ENCODE measurements at places on chromosomes 16 and 17. TPM values are rescaled to one million over a fixed set of nuclear protein-coding genes. Genes with fewer than 3 reads are reported as not detected.

DNASE1L2 gene
- total RNA-seq = 0.75 TPM

NPTX1 gene
- total RNA-seq = 9.8 TPM

STH gene
- not detected for total RNA-seq

KRT27 gene
- 0.36 TPM for total RNA-seq

TOM1L1 gene
- total RNA-seq = 69.1 TPM

ARL4D gene
- 7.3 TPM for total RNA-seq

TBX6 gene
- 1.1 TPM for total RNA-seq

TOX3 gene
- total RNA-seq = 47.8 TPM

KRT31 gene
- total RNA-seq = not detected

CLEC10A gene
- total RNA-seq = 4.2 TPM

NME4 gene
- total RNA-seq = 38.4 TPM

NT5M gene
- 1.6 TPM for total RNA-seq

FKBP10 gene
- 10.8 TPM for total RNA-seq

TBC1D3H gene
- not detected for total RNA-seq

MYH1 gene
- total RNA-seq = not detected

KCNAB3 gene
- total RNA-seq = 3.1 TPM

NFE2L1 gene
- 223 TPM for total RNA-seq

MPO gene
- total RNA-seq = not detected

NLRP1 gene
- 8.6 TPM for total RNA-seq

NPIPA7 gene
- 3.6 TPM for total RNA-seq

CMTM1 gene
- total RNA-seq = 3.4 TPM

CD300A gene
- 7.9 TPM for total RNA-seq

BOLA2 gene
- total RNA-seq = 10.6 TPM

ITGAX gene
- total RNA-seq = 3.8 TPM

SNX20 gene
- 0.52 TPM for total RNA-seq

CMIP gene
- 84.5 TPM for total RNA-seq

TSPAN10 gene
- 0.22 TPM for total RNA-seq

SPATA22 gene
- total RNA-seq = not detected

CASKIN1 gene
- total RNA-seq = 0.15 TPM

EPN3 gene
- total RNA-seq = 58.5 TPM

EFCAB3 gene
- not detected for total RNA-seq

PTX4 gene
- not detected for total RNA-seq

IRF8 gene
- total RNA-seq = 41.9 TPM

MYO1D gene
- 421 TPM for total RNA-seq

PLD6 gene
- 0.98 TPM for total RNA-seq

HOXB1 gene
- total RNA-seq = not detected

LRRC36 gene
- total RNA-seq = 0.34 TPM

BAHCC1 gene
- 14.2 TPM for total RNA-seq

PPM1E gene
- 0.22 TPM for total RNA-seq

DOC2B gene
- total RNA-seq = 2.2 TPM

TLCD2 gene
- 33.1 TPM for total RNA-seq

CRYM gene
- total RNA-seq = 15.7 TPM

ENPP7 gene
- 0.17 TPM for total RNA-seq

KRTAP4-1 gene
- total RNA-seq = not detected

TBC1D28 gene
- total RNA-seq = not detected

LIG3 gene
- 42.5 TPM for total RNA-seq

KAT7 gene
- total RNA-seq = 42.3 TPM

ZNF205 gene
- 9.6 TPM for total RNA-seq

DPH1 gene
- 35.1 TPM for total RNA-seq
